SHP77 treated with DMSO at 0.1 percent for 48 hours (cell line): ENCODE measurements at places on chromosomes 5 and 9.

DNA sequence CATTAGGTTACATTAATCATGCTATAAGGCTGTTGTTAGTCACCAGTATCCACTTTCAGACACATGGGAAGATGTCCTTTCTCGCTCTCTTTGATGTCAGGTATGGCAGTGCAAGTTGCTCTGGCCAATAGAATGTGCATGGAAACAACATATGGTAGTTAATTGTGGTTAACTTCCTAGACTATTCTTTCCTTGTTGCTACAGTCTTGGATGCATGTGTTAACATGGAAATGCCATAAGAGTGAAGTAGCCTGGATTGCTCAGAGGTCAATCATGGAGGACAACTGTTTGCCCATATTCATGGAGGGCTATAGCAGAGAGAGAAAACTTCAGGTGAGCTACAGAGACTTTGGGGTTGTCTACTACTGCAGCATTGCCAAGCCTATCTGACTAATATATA is 245.8 kb upstream of the GAS1 start:
- DNase-seq, result no peak

DNA sequence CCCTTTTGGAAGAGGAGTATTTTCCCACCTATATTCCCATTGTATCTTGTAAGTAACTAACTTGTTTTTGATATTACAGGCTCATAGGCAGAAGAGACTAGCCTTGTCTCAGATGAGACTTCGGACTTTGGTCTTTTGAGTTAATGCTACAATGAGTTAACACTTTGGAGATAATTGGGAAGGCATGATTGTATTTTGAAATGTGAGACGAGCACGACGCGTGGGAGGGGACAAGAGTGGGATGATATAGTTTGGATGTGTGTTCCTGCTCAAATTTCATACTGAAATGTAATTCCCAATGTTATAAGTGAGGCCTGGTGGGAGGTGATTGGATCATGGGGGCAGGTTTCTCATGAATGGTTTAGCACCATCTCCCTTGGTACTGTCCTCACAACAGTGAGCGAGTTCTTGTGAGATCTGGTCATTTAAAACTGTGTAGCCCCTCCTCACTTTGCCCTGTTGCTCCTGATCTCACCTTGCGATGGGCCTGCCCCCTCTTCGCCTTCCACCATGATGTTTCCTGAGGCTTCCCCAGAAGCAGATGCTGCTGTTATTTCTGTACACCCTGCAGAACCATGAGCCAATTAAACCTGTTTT is 721.5 kb upstream of the CTNND2 start:
- DNase-seq, result no peak

- no peak for DNase-seq
These were observed 1.1 kb downstream of the CTNND2 start for GRCh38 chr5:11903121-11903613.

DNA sequence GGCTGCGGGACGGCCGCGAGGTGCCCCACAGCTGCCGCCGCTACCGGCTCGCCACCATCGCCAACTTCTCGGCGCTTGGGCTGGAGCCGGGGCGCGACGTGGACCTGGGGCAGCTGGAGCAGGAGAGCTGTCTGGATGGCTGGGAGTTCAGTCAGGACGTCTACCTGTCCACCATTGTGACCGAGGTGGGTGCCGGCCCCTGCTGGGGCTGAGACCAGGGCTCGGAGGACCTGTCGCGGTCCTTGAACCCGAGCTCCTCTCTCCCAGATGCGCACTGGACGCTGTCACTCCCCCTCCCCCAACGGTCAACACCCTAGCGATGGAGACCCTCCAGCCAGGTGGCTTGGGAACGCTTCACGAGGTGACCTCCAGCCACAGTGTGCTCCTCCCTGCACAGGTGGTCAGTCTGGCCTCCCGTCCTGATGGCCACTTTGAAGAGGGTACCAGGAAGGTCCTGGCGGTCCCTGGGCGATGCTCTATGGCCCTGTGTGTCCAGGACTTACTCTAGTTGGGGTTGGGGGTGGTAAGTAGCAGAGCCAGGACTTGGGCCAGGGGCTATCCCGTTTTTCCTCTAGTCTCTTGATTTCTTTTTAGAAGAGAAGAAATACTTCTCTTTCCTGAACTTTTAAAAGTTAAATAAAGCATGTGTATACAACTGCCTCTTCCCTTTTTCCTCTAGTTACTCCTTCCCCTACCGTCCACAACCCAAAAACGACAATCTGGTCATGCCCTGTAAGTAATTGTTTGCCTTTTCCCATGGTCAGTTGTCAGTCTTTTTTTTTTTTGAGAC is 866 bp downstream of the SLC22A5 start:
- no peak for DNase-seq

GRCh38 chr9:89471390-89471789 is 26.5 kb downstream of the SEMA4D start:
- no peak for DNase-seq

- DNase-seq, result no peak
These were observed 80.6 kb upstream of the ZNF366 start for GRCh38 chr5:72587661-72588308.

DNA sequence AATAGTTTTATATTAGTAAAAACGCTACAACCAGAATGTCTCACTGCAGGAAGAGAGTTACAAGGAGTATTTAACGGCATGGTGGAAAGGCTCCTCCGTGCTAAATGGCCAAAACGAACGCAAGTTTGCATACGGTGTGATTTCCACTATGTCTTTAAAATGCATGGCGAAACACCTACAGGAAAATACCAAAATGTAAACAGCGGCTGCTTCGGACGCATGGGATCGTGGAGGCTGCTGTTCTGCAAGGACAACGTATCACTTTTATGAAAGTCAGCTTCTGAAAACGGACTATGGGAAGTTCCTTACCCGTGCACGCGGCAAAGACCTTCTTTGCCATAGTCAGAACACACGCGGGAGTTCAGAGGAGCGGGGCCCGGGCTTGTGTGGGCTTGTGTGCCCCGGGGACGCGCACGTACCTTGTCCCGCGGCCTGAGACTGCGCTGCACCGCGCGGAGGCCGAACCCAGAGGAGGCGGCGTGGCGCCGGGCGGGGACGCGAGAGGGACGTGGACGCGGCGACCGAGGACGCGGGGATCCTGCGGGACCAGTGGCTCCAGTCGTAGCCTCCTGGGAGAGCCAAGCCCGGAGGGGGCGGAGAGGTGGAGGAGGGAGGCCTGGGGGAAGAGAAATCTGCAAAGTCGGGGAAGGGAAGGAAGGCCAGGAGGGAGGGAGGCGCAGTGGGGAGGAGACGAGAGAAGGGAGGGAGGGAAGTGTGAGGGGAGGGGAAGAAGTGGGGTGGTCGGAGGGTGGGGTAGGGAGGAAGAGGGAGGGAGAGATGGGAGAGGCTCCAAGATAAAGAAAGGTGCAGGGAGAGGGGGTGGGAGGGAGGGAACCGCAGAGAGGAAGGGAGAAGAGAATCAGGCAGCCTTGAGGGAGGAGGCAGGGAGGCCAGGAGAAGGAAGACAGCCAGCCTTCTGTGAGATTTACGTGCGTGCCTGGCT is at the start of gene CMBL:
Gene CMBL, minus strand, starts transcription at position 697 of the 943 bp plus-strand sequence. CDS start 17,140 bp downstream, outside the sequence.
- DNase-seq, result no peak
